Neural cell (in vitro differentiated cells): ENCODE measurements at places on chromosomes 1 and 21. TPM values are rescaled to one million over a fixed set of nuclear protein-coding genes. Genes with fewer than 3 reads are reported as not detected.

The ORC1 gene
- polyA plus RNA-seq, result 0.48 and 0.64 TPM in 2 replicates

The GOLT1A gene
- polyA plus RNA-seq, result 1.1 TPM in 1 of 2 replicates, not detected in the other

The ATP1A2 gene
- polyA plus RNA-seq, result 0.12 and 0.14 TPM in 2 replicates

The CBS gene
- polyA plus RNA-seq, result 16.3 and 28.5 TPM in 2 replicates

The TPM3 gene
- 339 and 356 TPM in 2 replicates for polyA plus RNA-seq

The BSND gene
- polyA plus RNA-seq, result not detected in 2 replicates

The FAM131C gene
- polyA plus RNA-seq, result 0.84 and 0.97 TPM in 2 replicates

The PRSS38 gene
- not detected in 2 replicates for polyA plus RNA-seq

The CSMD2 gene
- 9.6 and 14.1 TPM in 2 replicates for polyA plus RNA-seq

The UQCRHL gene
- polyA plus RNA-seq, result 3.9 and 6.1 TPM in 2 replicates

The CYP4Z1 gene
- polyA plus RNA-seq, result 0.51 TPM in 1 of 2 replicates, not detected in the other

The C21orf58 gene
- polyA plus RNA-seq, result 2.8 and 3.0 TPM in 2 replicates

The C8A gene
- polyA plus RNA-seq, result not detected in 2 replicates

The THEM5 gene
- polyA plus RNA-seq, result not detected in 2 replicates

The COL9A2 gene
- polyA plus RNA-seq, result 1.3 and 2.3 TPM in 2 replicates
